ENCODE measurements at places on chromosomes 6 and 20.

GRCh38 chr6:154937306-154938220 lies 57.6 kb upstream of the TIAM2 start:
- no peak for DNase-seq

- DNase-seq = no peak
Measured at GRCh38 chr6:5992551-5993225, 14.0 kb downstream of the NRN1 start.

DNA sequence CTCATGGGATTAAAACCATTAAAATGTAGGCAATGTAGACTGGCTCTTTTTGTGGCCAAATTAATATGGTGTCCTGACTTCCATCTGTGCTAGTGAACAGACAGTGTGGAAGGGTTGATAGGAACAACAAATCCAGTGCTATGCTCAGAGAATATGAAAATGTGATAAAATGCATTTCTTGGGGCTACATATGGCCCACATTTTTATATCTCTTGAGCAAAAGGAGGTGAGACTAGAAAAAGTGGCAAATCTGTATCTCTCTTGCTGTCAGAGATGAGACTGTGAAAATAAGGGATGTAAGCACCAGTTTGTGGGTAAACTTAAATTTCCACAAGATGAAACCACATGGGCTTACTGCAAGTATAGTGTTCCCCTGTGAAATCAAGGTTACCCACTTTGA lies 162.1 kb downstream of the PHF3 start:
- no peak for DNase-seq

GRCh38 chr6:146879406-146880117 lies 280.8 kb downstream of the ADGB start:
- DNase-seq = no peak

DNA sequence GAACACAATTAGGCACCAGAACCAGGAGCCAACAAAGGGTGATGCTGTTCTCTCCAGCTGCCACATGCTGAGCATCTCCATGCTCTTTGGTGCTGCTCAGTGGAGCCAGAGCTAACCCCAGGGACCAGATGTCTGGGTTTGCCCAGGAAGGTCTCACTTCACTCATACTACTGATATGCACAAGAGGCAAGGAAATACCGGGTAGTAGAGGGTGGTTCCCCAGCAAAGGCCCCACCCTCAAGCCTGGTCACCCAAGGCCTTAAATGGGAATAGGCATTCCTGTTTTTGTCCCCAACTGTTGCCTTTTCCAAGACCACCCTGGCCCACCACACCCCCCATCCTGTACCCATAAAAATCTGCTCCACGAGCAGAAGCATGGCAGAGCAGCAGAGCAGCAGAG lies 204.5 kb upstream of the TAB2 start:
- DNase-seq = no peak

DNA sequence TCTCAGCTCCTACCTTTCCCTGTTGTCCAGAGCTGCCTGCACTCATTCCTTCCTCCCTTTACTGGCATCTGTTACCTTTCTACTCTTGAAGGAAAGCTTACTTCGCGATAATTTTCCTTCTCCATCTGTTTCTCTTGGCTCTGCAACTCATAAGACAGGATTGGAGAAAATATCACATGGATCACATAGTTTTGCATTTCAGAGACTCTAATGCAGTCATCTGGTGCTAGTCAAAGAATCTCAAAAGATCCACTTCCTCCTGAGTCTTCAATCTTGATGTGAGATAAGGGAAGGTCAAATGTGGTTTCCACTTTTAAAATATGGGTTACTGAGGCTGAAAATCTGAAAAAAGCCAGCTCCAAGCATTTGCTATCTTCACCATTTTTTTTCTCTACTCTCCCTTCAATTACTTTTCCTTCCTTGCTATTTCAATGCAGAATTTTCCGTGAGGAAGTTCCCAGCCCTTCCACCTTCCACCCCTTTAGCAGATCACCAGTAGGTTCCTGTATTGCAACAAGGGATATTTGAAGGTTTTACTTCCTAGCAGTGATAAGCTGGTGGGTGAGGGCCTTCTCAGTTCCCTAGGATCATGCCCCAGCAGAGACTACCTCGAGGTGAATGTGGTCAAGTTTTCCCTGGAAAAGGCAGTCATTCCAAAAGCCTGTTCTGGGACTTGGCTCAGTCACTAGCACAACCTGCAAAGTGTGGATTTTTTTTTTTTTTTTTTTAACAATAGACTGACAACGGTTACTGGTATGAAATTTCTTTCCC lies 62.8 kb upstream of the LRRC1 start:
- DNase-seq = no peak

- no peak for DNase-seq
Measured at GRCh38 chr20:43430265-43431133, 27.2 kb upstream of the SRSF6 start.

DNA sequence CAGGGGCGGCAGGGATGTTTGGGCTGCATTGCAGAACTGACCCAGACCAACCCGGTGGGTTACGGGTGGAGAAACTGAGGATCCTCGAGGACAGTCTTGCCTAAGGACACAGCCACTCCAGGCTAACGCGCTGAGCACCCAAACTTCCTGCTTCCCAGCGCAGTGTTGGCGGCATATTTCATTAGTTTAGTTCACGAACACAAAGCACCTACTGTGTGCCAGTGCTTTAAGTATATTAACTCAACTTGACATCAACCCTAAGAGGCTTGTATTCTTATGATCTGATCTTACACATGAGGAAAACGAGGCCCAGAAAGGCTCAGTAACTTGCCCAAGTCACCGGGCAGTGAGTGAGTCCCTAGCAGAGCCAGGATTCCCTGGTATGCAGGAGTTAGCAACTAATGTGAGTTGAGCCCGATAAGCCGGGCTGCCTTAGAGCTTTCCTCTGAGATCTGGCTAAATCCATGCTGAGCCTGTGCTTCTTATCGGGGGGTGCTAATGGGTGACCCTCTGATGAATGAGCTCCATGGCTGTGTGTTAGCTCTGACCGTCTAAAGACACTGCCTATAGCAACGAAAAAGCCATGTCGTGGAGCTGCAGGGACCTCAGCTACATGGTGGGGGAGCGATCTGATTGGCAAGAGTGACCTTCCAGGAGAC lies 92.7 kb downstream of the CD40 start:
- no peak for DNase-seq

DNA sequence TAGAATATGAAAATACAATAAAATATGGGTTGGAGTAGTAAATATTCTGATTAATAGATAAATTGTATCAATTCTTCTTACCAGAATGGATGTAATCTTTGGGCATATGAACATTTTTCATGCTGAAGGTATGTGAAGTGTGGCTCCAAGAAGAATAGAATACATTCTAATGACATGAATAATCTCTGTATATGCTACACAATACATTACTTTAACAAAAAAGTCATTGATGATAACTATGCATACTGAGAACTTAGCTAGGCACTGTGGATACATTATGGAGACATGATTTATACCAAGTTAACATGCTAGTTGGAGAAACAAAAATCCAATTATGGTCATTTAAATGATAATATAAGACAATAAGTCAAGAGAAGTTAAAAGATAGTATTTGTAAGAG lies 62.7 kb upstream of the HDAC2 start:
- DNase-seq = no peak

GRCh38 chr20:43748274-43748673 lies 21.5 kb upstream of the GTSF1L start:
- DNase-seq = no peak

Data from stimulated activated CD4-positive, alpha-beta T cell treated with anti-CD3 and anti-CD28 coated beads, Interleukin-4, amount 100 ng/mL, for 48 hours (primary cell).